Stimulated activated CD4-positive, alpha-beta T cell treated with anti-CD3 and anti-CD28 coated beads, Interleukin-15, amount 100 ng/mL, for 1 hour (primary cell): ENCODE measurements at places on chromosomes 12 and 14.

GRCh38 chr14:81638656-81639280 is 105.1 kb upstream of the SEL1L start:
- DNase-seq: no peak

DNA sequence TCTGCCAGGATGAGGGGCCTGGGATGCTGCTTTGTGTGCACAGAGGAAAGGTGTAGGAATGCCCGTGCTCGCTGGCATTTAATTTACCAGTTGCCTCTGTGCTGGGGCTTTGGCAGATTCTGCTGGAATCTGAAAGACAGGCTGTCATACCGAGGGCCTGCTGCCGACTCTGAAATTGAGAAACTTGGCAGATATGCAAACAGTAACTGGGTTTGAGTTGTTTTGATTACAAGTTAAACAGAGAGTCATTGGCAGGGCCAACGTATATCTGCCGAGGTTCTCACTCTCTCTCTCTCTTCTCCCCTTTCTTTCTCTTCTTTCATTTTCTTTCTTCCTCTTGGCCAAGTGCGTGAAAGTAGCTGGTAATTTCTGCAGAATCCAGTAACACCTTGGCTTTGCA is 618.7 kb downstream of the VRK1 start:
- no peak for DNase-seq

- no peak for DNase-seq
Observed at GRCh38 chr14:73686901-73687300, 27.3 kb downstream of the PNMA1 start.

DNA sequence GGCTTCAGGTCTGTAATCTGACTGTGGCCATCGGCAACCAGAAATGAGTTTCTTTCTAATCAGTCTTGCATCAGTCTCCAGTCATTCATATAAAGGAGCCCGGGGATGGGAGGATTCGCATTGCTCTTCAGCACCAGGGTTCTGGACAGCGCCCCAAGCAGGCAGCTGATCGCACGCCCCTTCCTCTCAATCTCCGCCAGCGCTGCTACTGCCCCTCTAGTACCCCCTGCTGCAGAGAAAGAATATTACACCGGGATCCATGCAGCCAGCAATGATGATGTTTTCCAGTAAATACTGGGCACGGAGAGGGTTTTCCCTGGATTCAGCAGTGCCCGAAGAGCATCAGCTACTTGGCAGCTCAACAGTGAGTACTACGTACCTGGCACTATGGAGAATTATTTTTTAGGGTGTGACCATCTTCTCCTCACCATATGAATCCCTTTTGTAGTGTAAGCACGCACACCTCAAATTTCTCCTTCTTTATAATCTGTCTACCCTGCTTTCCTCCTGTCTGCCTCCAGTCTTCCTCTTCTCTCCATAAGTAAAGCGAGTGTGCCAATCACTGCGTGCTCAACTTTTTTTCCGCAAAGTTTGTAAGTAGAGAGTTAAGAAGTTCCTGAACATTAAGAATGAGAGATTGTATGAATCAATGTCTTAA is at the start of gene TPH2:
TSS of gene TPH2 (plus strand) at position 118 of the 658 bp plus-strand sequence. CDS start at position 260, 142 bp downstream.
- DNase-seq: peak; percentile 8

GRCh38 chr12:113246478-113247122 is 25.3 kb downstream of the TPCN1 start:
- DNase-seq: no peak
